Hippocampal formation (tissue), 2 donors: ENCODE measurements at places on chromosomes 7 and 10.

DNA sequence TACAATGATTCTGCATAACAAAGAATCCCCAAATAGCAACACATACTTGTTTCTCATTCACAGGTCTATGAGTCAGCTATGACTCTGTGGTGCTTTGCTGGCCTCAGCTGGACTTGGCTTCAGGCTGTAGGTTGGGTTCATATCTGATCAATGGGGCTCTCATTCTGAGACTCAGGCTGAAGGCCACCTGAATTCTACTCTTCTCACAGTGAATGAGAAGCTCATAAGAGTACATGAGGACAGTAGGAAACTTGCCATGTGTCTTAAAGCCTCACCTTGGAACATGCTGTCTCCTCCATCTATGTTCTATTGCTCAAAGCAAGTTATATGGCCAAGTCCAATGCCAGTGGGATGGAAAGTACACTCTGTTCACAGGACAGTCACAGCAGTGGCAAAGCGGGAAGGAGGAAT is 292.9 kb downstream of the BMPER start:
- DNase-seq: no peak

DNA sequence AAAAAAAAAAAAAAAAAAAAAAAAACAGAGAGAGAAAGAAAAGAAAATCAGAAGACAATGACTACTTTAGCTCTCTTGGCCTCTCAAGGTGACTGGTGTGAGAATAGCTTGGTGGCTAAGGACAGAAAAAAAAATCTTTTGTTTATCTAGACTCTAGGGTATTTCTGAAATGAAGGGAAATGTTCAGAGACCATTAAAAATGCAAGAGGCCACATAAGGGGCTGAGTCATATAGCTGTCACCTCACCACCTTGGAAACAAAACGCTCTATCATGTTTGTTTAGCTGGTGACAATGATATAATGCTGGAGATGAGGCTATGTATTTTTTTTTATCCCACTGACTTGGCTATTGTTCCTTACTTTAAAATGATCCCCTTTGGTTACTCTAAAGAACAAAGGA is 287.0 kb upstream of the CDC14C start:
- DNase-seq: no peak

GRCh38 chr7:150849204-150849775 is 3.0 kb upstream of the AOC1 start:
- no peak for DNase-seq

DNA sequence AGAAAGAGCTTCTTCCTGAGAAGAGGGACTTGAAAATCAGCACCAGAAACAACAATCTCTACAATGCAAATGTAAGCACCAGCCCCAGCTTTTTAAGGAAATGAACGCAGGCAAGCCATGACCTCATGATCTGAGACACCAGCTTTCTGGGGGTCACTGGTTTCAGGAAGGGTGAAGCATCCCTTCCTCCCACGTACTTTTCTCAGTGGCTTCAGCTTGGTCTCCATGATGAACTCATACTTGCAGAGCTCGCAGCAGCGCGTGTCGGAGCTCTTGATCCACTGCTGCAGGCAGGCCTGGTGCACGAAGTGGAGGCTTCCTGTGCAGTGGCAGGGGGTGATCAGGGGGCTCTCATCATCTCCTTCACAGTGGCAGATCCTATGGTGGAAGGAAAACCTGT is 87.0 kb downstream of the ALOX5 start:
- DNase-seq: no peak
